Activated effector memory CD4-positive, alpha-beta T cell treated with Interleukin-2 at 50 U/mL for 16 hours (primary cell): ENCODE measurements at places on chromosomes 6 and 20.

DNA sequence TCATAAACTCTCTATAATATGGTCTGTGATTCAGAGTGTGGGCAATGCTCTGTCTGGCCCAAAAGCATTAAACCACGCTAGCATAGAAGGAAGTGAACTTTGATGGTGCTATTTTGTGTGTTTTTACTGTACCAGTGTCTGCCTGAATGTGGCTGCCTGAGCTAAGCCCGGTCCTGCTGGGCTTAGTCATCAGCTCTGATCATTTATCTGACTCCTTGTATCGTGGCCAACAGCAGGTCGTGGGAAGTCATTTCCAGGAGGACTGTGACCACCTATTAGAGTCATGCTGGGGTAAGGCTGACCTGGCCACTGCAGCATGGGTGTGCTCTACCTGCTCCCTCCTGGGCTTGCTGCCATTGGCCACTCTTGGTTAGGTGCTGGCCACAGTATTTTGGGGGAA is 239.1 kb upstream of the CEP162 start:
- no peak for DNase-seq

DNA sequence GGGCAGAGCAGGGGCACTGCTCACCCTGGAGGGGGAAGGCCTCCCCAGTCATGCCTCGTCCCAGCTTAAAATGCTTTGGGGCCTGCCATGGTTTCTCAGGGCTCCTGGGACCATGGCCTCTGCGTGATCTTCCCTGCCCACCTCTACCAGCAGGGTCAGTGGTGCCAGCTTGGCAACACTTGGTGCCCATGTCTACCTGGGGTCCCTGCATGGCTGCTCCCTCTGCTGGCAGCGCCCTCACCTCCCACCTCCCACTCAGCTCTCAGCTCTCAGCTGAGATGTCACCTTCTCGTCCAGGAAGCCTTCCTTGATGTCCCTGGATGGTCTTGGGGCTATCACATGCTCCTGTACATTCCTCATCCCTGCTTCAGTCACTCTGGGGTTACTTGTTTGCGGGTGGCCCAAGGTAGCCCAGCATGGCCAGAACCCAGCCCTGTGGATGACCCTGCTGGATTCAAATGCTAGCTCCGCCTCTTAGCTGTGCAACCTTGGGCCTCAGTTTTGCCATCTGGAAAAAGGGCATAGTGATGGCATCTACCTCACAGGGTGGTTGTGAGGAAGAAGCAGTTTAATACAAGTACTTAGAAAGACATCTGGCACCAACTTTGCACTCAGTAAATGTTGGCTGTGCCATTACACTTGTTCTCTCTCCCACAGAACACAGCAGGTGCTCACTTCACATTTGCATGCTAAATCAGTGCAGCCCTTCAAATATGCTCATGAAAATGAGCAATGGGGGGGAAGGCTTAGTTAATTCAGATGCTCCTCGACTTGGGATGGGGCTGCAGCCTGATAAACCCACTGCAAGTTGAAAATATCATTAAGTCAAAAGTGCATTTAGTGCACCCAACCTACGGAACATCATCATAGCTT is 53.5 kb upstream of the PTPN1 start:
- no peak for DNase-seq

DNA sequence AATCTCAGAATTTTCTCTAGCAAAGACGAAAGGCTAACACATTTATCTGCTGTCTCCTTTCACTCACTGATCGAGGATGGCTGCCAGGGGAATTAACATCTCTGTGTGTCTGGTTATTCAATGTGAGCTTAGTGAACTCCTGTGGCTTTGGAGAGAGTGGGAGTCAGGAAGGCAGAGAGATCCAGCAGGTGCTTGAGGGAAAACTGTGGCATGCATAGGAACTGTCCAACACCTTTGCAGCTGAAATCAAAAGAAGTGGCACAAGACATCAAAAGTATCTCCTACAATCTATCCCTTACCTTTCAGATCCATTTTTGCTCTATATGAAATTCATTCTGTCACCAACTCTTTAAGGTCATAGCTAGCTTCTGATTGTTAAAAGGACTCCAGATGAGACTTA is 11.8 kb upstream of the FAM184A start:
- DNase-seq = no peak

- no peak for DNase-seq
Observed at GRCh38 chr6:37822851-37823682, 3.5 kb downstream of the ZFAND3 start.

- DNase-seq = no peak
Observed at GRCh38 chr20:49030954-49031619, 15.0 kb upstream of the CSE1L start.

GRCh38 chr20:15625981-15626380 is 947.3 kb downstream of the KIF16B start:
- DNase-seq = no peak

DNA sequence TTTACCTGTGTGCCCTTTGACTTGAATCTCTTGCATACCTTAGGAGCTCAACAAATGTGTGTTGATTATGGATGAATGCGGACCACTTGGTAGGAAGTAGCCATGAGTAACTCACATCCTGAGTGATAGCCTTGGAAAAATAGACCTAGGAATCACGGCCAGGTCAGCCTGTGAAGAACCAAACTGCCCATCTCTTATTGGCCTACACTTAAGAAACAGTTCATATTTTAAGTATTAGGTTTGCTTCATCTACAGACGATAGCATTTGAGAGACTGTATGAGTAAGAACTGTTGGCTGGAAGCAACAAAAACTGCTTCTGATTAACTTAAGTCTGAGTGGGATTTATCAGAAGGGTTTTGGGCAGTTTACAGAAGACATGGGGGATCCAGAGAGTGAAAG is 320.1 kb upstream of the PRND start:
- no peak for DNase-seq

GRCh38 chr6:122404444-122404843 is 5.0 kb downstream of the HSF2 start:
- no peak for DNase-seq

- no peak for DNase-seq
Observed at GRCh38 chr20:45097485-45098102, 3.3 kb downstream of the KCNS1 start.

- DNase-seq = peak; percentile 48
Observed at GRCh38 chr6:169831450-169832246, 80.2 kb downstream of the ERMARD start.

DNA sequence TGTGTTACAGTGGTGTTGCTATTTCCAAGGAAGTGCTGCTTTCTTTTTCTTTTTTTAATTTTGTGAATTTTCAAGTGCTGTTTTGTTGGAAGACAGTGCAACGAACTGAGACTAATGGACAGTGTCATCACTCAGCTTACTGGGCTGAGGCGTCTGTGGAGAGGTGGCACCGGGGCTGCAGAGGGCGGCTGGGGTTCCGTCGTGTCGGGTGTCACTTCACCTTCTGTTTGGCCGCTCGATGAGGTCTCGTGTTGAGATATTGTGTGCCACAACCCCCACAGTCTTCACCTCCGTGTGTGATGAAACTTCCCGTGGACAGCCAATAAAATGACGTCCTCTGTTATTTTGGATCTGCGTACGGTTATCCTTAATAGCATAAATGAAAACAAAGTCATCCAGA is 149.4 kb upstream of the SNX9 start:
- DNase-seq = no peak

GRCh38 chr20:51811042-51811355 is 8.7 kb upstream of the SALL4 start:
- no peak for DNase-seq

- DNase-seq = no peak
Observed at GRCh38 chr20:49675368-49676151, 38.1 kb downstream of the B4GALT5 start.

GRCh38 chr6:161658211-161658610 is 384.4 kb upstream of the AGPAT4 start:
- no peak for DNase-seq

GRCh38 chr6:42315991-42316970 is 98.6 kb upstream of the MRPS10 start:
- no peak for DNase-seq

GRCh38 chr6:71887744-71888230 is 1.4 kb downstream of the RIMS1 start:
- DNase-seq = no peak

DNA sequence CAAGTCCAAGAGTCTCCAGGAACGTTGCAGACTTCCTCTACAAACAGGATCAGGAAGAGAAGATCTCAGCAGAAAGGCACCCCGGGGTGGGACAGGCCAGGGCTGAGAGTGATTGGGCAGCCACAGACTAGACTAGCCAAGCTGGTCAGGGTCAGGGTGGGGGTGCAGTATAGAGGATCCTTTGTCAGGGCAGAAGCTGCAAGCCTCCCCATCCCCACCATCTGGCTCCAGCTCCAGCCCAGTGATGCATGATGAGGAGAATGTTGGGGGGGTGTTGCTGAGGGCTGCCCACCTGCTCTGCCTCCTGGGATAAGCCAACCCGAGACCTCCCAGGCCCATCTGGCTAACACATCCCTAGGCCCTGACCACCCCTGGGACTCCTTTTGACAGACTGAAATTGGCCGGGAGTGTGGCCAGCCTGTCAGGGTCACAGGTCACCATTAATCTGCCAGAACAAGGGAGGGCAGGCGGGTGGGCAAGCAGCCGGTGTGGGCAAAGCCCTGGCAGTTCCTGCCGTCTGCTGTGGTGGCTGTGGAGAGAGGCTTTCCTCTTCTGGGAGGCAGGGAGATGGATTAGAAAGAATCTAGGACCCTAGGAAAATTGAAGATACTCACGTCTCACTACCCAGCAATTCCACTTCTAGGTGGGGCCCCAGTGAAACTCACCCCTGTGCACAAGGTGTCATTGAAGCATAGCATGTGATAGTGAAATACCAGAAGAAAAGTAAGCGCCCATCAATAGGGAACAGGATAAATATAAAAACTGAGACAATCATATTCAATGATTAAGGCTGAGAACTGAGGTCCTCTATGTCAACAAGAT is 22.1 kb upstream of the SNTA1 start:
- DNase-seq = no peak

GRCh38 chr6:64712606-64713005 is 994.4 kb downstream of the EYS start:
- DNase-seq = no peak

DNA sequence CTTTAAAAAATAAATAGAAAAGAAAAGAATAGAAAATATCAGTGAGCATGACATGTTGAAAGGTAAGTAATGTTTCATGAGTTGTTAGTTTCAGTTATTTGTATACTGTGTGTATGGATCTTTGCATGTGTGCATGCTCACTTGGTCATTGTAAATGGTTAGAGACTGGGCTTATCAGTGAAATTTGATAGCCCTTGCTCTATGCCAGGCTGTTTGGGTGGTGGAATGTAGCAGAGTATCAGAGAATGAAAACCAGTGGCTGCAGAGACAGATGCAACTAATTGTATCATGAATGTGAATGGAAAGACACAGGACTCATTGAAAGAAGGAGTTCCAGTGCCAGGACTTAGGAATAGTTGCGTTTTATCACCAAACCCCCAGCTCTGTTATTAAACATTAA is 4.2 kb downstream of the GSTA2 start:
- no peak for DNase-seq

GRCh38 chr6:24385536-24386269 is 17.0 kb upstream of the MRS2 start:
- no peak for DNase-seq

- no peak for DNase-seq
Observed at GRCh38 chr20:3168829-3169590, 4.3 kb downstream of the LZTS3 start.

- no peak for DNase-seq
Observed at GRCh38 chr20:41183831-41184230, 46.5 kb downstream of the PLCG1 start.

- no peak for DNase-seq
Observed at GRCh38 chr20:42530855-42531448, 658.8 kb downstream of the PTPRT start.

DNA sequence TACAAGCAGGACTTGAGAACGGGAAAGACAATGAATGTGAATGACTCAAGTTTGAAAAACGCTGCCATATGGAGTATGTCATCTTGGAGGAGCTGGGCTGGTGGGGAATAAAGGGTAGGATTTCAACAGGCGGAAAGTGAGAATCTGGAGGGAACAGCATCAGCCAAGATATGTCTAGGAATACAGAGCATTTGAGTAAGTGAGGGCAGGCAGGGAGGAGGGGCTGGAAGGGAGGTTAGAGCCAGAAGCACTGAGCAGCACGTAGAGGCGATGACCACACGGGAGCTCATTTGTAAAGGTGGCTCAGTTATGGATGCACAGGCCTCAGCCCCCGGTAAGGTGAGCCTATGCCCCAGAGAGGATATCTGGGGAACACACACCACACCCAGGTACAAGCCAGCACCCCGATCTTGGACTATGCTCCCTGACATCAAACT is 115.1 kb downstream of the ZMYND8 start:
- no peak for DNase-seq

DNA sequence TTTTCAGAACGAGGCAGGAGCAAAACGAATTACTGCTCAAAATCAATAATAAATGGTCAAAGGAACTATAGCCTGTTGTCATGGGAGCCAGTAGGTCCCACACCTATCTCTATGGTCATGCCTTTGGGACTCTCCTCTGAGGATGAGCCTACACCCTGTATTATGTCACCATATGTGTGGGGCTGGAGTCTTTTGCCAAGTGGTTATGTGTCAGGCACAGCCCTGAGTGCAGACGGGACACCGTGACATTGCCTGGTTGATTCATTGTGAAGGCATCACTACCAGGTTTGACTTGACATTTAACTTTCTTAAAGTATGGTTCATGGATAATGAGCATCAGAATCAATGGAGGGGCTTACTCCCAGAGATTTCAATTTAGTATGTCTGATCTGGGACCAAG is 23.6 kb downstream of the BMP6 start:
- DNase-seq = no peak

GRCh38 chr6:57183336-57183735 is 11.2 kb downstream of the BAG2 start:
- no peak for DNase-seq

- DNase-seq = no peak
Observed at GRCh38 chr6:78962448-78962847, 95.1 kb downstream of the IRAK1BP1 start.
